Activated T-cell treated with anti-CD3 and anti-CD28 coated beads for 1 hour (primary cell): ENCODE measurements at places on chromosomes 13 and 19.

DNA sequence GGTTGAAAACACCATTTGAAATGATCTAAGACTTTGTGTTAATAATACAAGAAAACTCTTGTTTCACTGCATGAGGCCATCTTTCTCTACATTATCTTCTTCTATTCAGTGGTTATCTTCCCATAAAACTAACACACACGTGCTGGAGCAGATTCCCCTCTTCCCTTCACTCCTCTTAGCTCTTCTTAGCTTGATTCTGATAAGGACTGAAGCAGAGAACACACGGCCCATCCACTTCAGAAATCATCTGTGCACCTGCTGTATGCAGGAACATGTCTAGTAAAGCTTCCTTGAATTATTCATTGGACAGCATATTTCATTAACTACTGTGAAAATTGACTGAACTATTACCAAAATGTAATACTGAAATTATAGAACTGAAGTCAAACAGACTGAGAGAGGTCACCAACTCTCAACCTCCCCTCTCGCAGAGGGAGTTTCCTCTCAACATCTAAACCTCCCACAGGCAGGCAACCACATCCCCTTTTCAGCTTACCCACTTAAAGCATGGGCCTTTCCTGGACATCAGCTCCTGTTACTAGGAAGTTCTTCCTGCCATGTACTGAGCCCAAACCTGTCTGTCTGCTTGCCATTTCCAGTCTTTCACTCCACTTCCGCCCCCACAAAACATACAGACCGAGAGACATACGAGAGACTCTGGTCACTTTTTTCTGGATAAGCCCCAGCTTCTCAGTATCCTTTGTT lies 113.9 kb downstream of the CRYL1 start:
- no peak for DNase-seq

DNA sequence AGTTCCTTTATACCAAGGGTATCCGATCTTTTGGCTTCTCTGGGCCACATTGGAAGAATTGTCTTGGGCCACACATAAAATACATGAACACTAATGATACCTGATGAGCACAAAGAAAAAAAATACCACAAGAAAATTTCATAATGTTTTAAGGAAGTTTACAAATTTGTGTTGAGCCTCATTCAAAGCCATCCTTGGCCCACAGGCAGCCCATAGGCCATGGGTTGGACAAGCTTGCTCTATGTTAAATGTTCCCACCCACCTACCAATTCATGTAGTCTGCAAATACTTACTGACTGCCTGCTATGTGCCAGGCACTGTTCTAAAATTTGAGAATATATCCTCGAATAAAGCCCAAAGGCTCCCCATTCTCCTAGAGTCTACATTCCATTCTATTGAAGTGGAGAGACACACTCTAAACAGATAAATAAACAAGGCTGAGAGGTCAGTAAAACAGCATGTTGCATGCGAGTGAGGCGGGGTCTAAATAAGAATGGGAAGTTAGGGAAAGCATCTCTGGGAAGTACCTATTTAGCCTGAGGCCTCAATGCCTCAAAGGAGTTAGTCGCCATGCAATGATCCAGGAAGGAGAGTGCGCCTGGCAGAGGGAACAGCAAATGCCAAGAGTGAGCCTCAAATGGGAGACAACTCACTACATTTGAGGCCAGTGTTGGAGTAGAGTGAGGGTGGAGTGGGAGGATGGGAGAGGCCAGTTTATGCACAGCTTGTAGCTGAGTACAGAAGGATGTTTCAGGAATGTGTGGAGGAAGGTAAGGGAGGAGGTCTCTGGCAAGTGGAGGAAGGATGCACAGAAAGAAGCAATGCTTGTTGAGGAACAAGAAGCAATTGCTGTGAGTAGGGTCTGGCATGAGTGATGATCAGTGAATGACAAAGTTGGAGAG lies 52.5 kb upstream of the CLDN10 start:
- DNase-seq, result no peak

DNA sequence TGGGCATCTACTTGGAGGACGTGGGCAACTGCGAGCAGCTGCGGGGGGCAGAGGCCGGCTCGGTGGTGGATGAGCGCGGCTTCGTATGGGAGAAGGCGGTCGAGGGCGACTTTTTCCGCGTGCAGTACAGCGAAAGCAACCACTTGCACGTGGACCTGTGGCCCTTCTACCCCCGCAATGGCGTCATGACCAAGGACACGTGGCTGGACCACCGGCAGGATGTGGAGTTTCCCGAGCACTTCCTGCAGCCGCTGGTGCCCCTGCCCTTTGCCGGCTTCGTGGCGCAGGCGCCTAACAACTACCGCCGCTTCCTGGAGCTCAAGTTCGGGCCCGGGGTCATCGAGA lies 10.3 kb upstream of the STRN4 start:
- no peak for DNase-seq

GRCh38 chr13:50616101-50616500 lies 227.4 kb downstream of the DLEU7 start:
- no peak for DNase-seq

DNA sequence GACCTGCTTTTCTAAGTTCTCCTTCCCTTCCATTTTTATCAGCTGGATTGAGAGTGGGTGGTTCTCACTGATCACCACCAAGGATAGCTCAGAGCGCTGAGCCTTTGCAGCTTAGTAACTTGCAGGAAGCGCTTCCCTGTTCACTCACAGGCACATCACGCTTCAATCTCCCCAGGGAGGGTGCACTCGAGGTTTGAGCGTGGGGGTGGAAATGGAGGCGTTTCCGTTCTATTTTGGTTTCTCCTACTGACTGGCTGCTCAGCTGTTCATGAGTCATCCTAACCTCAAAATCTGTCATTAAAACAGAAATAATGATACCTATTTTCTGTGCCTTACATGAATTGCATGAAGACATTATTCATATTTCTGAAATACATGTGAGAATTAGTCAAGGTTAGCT lies 292.1 kb downstream of the SPRY2 start:
- peak; percentile 2 for DNase-seq

- no peak for DNase-seq
Observed at GRCh38 chr19:19602713-19603324, 15.7 kb downstream of the PBX4 start.

- no peak for DNase-seq
Observed at GRCh38 chr19:6088602-6089049, 21.7 kb downstream of the RFX2 start.
